Umbilical cord (tissue), 2 donors: ENCODE measurements at places on chromosomes 12 and 14.
A peak's percentile ranks its signal among the peaks of the same experiment; 100 is the strongest.

GRCh38 chr12:51392556-51393237 is 1.5 kb upstream of the GALNT6 start:
- DNase-seq: no peak

GRCh38 chr14:103719751-103720150 is 4.1 kb downstream of the ZFYVE21 start:
- DNase-seq: no peak

GRCh38 chr12:48946205-48946604 is 11.1 kb downstream of the ARF3 start:
- no peak for DNase-seq

- no peak for DNase-seq
These were observed 73.0 kb downstream of the CMKLR1 start for GRCh38 chr12:108266131-108266530.

DNA sequence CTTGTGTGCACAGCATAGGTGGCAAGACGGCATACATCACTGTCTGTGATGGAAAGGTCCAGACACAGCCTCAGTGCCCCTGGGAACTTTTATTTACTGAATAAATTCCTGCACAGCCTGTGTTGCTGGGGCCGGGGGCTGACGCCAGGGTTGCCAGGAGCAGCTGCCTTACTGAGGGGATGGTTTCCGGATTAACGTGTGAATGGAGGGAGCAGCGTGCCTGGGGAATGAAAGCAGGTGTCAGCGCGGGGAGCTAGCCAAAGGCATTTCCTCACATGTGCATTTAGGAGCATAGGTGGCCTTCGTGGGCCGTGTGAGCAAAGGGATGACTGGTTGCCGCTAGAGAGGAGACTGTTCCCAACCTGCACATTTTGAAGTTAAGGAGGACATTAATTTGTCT is 41.6 kb downstream of the SFSWAP start:
- DNase-seq: no peak

GRCh38 chr12:51321882-51322281 is 2.1 kb downstream of the BIN2 start:
- DNase-seq: no peak

DNA sequence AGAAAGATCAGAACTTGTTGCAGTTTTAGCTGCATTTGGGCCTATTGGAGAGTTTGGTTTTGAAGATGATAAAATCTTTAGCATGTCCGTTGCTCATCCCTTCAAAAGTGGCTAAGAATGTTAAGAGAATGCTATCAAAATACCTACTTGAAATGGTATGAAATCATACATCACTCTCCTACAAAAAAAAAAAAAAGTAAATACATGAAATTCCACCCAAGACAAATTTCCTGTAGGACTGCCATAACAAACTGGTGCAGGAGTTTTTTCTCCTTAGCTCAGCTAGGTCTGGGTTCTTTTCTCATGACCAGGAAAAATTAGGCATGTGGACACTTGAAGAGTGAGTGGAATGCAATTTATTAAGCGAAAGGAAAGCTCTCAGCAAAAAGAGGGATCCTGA is 15.9 kb upstream of the FAR2 start:
- no peak for DNase-seq

- peak; percentile 44 for DNase-seq
These were observed 1046.9 kb upstream of the FLRT2 start for GRCh38 chr14:84483072-84483420.

GRCh38 chr12:108457006-108457733 is 57.9 kb upstream of the FICD start:
- peak; percentile 52 for DNase-seq
